ENCODE measurements at places on chromosomes 4 and X.

DNA sequence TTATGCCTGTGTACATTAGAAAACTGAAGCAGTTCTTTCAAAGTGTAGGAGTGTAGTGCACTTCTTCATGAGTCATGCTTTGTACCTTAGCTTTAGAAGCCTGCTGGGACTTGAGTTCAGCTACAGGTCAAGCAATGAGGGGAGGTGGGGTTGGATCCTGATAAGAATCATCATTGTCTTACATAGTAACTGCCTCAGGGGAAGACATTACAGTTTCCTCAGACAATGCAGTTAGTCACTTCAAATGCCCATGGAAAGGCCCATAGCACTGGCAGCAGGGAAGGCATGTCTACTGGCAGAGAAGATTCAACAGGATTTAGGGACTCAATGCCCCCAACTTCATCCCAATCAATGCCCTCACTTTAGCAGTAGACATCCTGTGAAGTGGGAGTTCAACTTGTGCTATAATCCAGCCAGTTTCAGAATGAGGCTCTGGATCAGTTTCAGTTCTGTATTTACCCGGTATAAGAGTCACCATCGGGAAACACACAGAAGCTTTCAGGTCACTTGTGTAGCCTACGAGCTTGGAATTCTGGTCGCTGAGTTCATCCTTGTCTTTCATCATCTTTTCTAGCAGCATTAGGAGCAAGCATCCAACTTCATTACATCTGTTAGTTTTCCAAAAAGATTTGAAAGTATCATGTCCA lies 1216.5 kb downstream of the RAPGEF2 start:
- no peak for DNase-seq

GRCh38 chr4:166972071-166972470 lies 262.2 kb downstream of the SPOCK3 start:
- DNase-seq = no peak

GRCh38 chrX:8067754-8068462 lies 103.2 kb downstream of the VCX2 start:
- DNase-seq = no peak

DNA sequence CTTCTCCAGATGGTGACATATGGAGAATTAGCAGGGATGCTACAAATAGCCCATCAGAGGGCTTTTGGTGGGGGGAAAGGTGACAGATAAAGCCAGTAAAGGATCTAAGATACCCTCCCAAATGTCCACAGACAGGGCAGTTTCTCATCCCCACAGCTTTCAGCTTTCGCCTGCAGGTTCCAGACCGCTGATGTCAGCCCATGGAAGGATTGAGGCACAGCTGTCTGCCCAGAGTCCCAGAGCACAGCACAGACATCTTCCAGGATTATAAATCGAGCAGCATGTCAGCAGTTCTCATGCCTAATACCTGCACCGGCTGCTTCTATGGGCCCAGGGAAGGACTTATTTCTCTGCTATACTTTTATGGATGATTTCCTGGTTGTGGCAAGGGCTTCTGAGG lies 96.7 kb upstream of the MXRA5 start:
- DNase-seq = no peak

DNA sequence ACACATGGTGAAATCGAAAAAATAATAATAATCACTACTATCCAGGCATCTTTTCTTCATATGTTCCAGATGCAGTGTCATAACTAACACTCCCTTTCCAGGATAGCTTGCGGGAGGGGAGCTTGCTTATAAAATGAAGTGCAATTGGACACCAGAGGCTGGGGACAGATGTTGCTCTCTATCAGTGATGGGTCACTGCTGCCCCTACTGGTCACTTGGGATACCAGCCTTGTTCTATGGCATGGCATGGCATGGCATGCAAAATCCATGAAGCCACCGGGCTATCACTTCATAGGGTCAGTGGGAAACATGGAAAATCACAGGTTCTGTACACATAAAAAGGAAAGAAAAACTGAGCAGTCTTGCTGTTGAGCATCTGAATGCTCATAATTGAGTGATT lies 168.1 kb downstream of the GLRA2 start:
- peak; percentile 2 for DNase-seq
